Osteoblast (primary cell): ENCODE measurements at places on chromosomes 1 and 21. TPM values are rescaled to one million over a fixed set of nuclear protein-coding genes. Genes with fewer than 3 reads are reported as not detected.

The LMX1A gene
- not detected in 2 replicates for total RNA-seq

The CRP gene
- not detected in 2 replicates for total RNA-seq

The FAM43B gene
- total RNA-seq: under 0.01 TPM in 1 of 2 replicates, not detected in the other

The EIF3I gene
- 253 and 255 TPM in 2 replicates for total RNA-seq

The LCE2C gene
- total RNA-seq: not detected in 2 replicates

The OR6K3 gene
- total RNA-seq: not detected in 2 replicates

The TDRD5 gene
- total RNA-seq: not detected in 2 replicates

The BTBD19 gene
- 21.4 and 23.6 TPM in 2 replicates for total RNA-seq

The EPHA2 gene
- 13.3 and 21.0 TPM in 2 replicates for total RNA-seq

The B3GALT2 gene
- total RNA-seq: 2.1 and 2.2 TPM in 2 replicates

The ACTRT2 gene
- not detected in 2 replicates for total RNA-seq

The ATP1A4 gene
- total RNA-seq: not detected in 2 replicates

The EDN2 gene
- total RNA-seq: not detected in 2 replicates

The ITLN2 gene
- total RNA-seq: not detected in 2 replicates

The CBR3 gene
- total RNA-seq: 17.4 and 22.7 TPM in 2 replicates

The PHLDA3 gene
- 116 and 134 TPM in 2 replicates for total RNA-seq

The ESRRG gene
- under 0.01 TPM in 1 of 2 replicates, not detected in the other for total RNA-seq

The OR2T33 gene
- total RNA-seq: not detected in 2 replicates

The IGFN1 gene
- under 0.01 TPM in 2 replicates for total RNA-seq

The KCNQ4 gene
- total RNA-seq: not detected in 2 replicates

The SIM2 gene
- 2.7 and 3.6 TPM in 2 replicates for total RNA-seq

The ZBTB8A gene
- 9.8 and 10.6 TPM in 2 replicates for total RNA-seq

The GRHL3 gene
- not detected in 2 replicates for total RNA-seq

The FCRLA gene
- total RNA-seq: 0.88 and 1.4 TPM in 2 replicates

The NUF2 gene
- 1.8 and 3.2 TPM in 2 replicates for total RNA-seq

The AMY1C gene
- total RNA-seq: not detected in 2 replicates

The CD247 gene
- total RNA-seq: not detected in 2 replicates

The PGLYRP3 gene
- total RNA-seq: not detected in 2 replicates

The CFAP45 gene
- total RNA-seq: 0.29 and 0.36 TPM in 2 replicates

The SELL gene
- under 0.01 TPM in 2 replicates for total RNA-seq

The PRR9 gene
- not detected in 2 replicates for total RNA-seq

The SLC35D1 gene
- total RNA-seq: 13.0 and 13.8 TPM in 2 replicates

The IVL gene
- total RNA-seq: not detected in 2 replicates

The CYP4A11 gene
- total RNA-seq: not detected in 2 replicates

The TAS1R1 gene
- under 0.01 and 0.29 TPM in 2 replicates for total RNA-seq

The TSPAN1 gene
- 0.59 and 1.1 TPM in 2 replicates for total RNA-seq

The PTPRC gene
- total RNA-seq: under 0.01 and 1.1 TPM in 2 replicates

The TOMM20 gene
- total RNA-seq: 108 and 110 TPM in 2 replicates

The KRTAP10-3 gene
- not detected in 2 replicates for total RNA-seq

The HPDL gene
- total RNA-seq: 0.36 and 0.59 TPM in 2 replicates

The MGST3 gene
- 128 and 207 TPM in 2 replicates for total RNA-seq

The GALNT2 gene
- 81.9 and 83.2 TPM in 2 replicates for total RNA-seq

The CNKSR1 gene
- total RNA-seq: under 0.01 TPM in 1 of 2 replicates, not detected in the other

The SLC39A1 gene
- total RNA-seq: 96.3 and 99.0 TPM in 2 replicates

The SPATA6 gene
- 7.6 and 9.7 TPM in 2 replicates for total RNA-seq

The CFHR3 gene
- 0.36 TPM in 1 of 2 replicates, not detected in the other for total RNA-seq

The NMNAT2 gene
- total RNA-seq: 2.5 and 5.6 TPM in 2 replicates

The FCGR1A gene
- total RNA-seq: 0.59 TPM in 1 of 2 replicates, not detected in the other

The ZSWIM5 gene
- total RNA-seq: 0.36 and 0.59 TPM in 2 replicates

The PM20D1 gene
- total RNA-seq: 0.29 TPM in 1 of 2 replicates, not detected in the other

The NCAM2 gene
- 8.0 and 15.3 TPM in 2 replicates for total RNA-seq
